Bronchial epithelial cell (primary cell): ENCODE measurements at places on chromosomes 1 and 21.

GRCh38 chr1:192603218-192603787 is 27.7 kb downstream of the RGS1 start:
- no peak for DNase-seq

DNA sequence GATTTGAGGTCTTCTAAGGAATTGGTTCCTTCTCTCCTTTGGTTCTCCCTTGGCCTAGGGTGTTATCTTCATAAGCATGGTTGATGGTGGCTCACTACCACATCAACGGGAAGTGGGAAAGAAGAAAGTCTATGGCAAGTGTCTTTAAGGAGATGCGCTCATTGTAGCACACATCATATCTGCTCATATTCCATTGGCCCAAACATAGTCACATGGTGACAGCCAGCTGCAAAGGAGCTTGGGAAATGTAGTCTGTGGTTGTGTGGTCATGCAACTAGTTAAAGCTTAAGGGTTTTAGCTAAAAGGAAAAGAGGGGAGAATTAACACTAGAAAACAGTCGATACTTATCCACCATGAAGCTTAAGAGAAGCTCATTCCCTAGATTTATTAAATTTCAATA is 11.4 kb upstream of the MRPS6 start:
- peak; percentile 51 for DNase-seq

DNA sequence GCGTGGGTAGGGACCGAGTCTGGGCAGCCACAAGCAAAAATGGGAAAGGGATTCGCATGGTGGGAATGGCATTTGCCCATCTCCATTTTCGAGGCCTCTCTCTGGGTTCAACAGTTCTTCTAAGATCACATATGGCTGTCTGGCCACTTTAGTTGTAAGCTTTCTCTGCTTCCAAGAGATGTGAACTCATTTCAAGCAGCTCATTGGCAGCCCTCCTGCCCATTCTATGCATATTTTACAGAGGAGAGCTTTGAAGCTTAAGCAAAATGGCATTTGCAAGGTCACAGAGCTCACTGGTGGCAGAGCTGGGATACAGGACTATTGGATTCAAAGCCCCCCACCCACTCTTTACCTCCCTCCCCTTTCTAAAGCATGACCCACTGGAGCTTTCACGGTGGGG is 93.7 kb downstream of the HHIPL2 start:
- DNase-seq = no peak

- no peak for DNase-seq
Measured at GRCh38 chr21:44090325-44090724, 16.9 kb upstream of the PWP2 start.

DNA sequence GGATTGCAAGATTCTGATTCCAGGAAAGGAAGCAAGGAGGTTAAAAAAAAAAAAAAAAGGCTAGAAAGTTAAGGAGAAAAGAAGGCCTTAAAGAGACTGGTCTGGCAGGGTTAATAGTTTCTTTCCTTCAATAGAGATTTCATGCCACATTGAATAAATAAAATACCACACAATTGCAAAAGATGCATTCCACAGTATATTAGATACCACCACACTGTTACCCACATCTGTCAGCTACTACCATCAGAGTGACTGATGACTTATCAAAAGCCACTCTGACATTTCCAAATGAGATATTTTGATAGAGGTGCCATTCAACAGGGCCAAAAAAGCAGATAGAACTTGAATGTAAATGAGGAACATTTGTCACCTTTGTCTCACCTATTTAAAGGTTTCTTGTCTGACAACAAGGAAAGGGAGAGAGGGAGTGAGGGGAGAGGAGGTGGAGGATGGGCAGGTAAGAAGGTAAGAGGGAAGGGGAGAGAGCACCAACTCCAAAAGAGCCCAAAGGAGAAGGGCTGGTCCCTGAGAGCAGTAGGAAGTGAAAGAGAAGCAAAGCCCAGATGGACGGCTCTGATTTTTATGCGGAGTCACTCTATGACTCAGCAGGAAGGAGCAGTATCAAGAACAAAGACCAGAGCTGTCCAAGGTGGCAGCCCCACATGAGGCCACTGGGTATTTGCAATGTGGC is 38.3 kb downstream of the LRRN2 start:
- peak; percentile 58 for DNase-seq

DNA sequence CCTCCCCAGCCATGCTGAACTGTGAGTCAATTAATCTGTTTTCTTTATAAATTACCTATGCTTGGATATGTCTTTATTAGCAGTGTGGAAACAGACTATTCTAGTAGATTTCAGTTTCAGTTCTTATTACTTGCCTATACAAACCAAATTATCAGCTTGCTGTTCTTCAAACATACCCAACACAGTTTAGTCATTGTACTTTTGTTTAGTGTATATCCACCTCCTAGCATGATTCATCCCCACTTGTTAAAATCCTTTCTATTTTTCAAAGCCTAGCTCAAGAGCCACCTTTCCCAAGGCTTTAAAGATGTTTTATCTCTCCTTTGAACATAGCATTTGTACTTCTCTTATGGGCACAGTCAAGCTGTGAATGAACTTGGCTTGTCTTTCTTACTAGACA is 195.6 kb upstream of the ZRANB2 start:
- DNase-seq = peak; percentile 62

DNA sequence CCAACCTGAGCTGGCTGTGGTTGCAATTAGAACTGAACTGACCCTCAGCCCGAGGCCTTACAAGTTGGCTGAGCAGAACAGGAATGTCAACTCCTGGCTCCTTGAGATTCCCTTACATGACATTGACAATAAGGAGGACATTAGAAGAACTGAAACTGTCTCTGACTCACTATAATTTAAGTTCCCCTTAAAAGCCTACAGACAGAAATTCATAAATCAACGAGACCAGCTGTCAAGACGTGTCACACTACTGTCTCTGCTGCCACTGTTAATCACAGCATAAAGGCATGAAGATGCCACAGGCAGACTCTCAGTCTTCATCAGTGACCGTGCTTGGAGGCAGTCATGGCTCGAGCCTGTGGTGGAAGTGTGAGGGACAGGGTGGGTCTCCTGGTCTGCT is 168.8 kb downstream of the GABPA start:
- DNase-seq = no peak

- no peak for DNase-seq
Measured at GRCh38 chr1:68798071-68798470, 301.2 kb upstream of the DEPDC1 start.

DNA sequence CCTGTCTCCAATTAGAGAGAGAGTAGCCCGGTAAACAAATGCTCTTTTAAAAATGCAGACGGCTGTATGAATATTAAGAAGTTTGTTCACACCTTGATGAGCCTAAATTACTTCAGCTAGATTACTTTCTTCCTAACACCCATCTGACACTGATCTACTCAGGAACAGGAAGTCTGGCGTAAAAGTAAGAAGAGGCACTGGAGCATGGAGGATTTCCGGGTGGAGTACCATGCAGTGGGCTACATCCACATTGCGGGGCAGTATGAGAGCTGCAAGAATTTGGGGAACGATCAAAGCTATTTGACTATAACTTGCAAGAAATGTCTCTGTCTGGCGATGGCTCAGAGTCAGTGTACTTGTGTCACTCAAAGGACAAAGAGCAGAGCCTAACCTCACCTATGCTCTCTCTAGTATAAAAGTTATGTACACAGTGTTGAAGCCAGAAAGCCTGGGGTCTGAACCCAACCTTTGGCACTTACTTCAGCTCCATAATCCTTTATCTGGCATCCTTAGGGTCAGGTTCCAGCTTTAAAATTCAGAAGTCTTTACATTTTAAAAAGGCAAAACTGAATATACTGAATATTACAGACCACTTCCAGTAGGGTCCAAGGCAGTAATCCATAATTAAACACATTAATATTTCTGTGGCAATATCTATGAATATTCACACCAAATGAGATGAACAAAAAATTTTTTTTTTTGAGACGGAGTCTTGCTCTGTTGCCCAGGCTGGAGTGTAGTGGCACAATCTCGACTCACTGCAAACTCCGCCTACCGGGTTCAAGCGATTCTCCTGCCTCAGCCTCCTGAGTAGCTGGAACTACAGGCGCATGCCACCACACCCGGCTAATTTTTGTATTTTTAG is 7.9 kb upstream of the GNPAT start:
- DNase-seq = no peak

DNA sequence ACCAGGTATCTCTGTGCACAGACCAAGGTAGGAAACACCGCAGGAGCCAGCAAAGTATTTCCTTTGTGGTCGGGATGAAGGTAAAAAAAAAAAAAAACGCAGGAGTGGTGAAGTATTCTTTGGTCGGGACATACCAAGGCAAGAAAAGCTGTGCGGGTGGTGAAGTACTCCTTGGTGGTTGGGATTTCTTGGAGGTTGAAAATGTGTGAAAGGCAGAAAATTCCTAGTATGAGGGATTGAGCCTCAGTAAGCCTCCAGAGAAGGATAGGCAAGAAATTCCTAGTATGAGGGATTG is 802.6 kb downstream of the PLA2G4A start:
- DNase-seq = no peak

DNA sequence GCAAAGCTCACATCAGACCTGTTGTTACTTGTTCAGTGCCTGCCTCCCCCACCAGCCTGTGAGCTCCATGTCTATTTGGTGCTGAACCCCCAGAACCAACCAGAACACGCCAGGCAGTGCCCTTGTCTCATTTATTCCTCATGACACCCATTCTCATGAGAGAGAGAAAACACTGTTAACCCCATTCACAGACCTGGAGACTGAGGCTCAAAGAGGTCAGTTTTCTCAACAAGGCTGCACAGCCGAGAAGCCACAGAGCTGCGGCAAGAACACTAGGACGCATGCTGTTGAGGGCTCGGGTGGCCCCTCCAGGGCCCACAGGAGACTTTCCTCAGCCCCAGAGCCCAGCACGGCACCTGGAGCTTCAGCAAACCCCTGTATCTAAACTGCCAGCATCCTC is 13.1 kb downstream of the KCNN3 start:
- DNase-seq = no peak

DNA sequence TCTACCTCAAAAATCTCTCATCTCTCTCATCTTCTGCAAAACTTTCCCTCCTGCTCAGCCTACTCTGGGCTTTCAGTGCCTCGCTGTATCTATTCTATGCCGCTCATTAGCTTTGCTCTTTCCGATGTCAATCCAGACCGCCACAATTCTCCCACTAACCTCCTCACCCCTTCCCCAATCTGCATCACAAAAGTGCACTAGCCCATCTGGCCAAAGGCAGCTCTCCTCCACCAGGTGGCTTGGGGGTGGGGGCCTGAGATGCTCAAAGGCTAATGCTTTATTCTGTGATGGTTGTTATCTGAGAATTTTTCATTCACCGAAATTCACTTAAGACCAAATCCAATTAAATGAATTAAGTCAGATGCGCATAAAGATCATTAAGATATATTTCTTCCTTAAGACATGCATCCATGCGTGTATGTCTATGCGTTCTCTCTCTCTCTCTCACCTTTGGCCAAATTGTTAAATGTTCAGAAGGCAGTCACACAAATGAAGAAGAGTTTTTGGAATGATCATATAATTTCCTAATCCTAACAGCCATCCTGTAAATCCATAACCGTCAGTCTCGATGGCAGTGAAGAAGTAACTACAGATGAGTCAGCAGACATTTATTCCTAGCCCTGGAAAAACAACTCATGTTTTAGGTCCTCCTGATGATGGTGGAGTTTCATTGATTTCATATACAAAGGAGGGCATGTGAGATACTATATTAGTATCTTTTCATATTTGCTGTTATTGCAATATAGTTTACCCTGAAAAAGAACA is 111.3 kb downstream of the C1orf21 start:
- DNase-seq = no peak

- DNase-seq = peak; percentile 62
Measured at GRCh38 chr1:227317523-227318015, 723 bp downstream of the CDC42BPA start.

- no peak for DNase-seq
Measured at GRCh38 chr1:200124309-200124708, 96.8 kb downstream of the NR5A2 start.

DNA sequence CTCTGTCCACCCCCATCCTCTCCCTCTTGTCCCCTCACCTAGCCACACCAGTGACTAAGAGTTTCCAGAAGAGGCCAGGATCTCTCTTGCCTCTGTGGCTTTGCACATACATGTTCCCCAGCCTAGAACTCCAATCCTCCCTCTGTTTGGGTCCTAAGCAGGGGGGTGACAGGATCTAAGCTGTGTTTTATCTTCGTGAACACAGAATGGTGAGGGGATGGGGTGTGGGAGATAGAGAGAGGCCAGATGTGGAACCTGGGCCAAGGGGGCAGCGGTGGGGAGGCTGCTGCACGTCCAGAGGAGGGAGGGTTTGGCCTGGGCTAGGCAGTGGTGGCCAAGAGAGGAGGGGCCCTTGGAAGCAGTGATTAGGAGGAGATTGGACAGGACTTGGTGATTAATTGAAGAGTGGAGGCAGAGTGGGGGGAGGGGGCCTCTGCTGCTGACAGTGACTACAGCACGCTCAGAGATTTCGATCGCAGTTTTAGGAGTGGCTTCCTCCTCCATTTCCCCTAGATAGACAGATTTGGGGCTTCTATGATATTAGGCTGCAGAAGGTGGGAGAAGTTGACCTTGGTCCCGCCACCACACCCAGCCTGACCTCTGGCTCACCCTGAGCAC is 17.1 kb upstream of the ADGRB2 start:
- no peak for DNase-seq

DNA sequence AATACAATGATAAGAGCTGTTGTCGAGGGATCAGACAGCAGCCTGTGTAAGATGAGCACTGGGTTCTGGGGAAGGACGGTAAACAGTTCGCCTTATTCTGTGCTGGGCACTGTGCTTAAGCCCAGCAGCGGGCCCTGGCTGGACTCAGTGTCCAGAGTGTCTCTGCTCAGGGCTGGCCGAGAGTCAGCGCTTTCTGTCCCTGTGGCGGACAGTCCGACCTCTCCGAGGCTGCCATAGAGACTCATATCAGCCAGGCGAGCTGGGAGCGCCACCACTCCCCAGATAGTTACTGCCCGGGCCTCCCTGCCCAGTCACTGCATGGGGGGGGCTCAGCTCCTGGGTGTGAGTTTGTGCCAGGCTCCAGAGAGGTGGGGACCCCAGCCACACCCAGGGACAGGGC is 14.7 kb upstream of the NPHP4 start:
- no peak for DNase-seq
